CD4-positive, alpha-beta T cell (primary cell): ENCODE measurements at places on chromosomes 2 and 18. TPM values are rescaled to one million over a fixed set of nuclear protein-coding genes. Genes with fewer than 3 reads are reported as not detected.

The AMER3 gene
- not detected for total RNA-seq

The ZNF804A gene
- not detected for total RNA-seq

The SPDYA gene
- 12.7 TPM for total RNA-seq

The PLB1 gene
- total RNA-seq, result 1.6 TPM

The IL37 gene
- total RNA-seq, result not detected

The ABCG5 gene
- total RNA-seq, result not detected

The RNF138 gene
- 177 TPM for total RNA-seq

The CPLX4 gene
- not detected for total RNA-seq

The INPP5D gene
- 141 TPM for total RNA-seq

The GYPC gene
- total RNA-seq, result 157 TPM

The KCNG2 gene
- total RNA-seq, result not detected

The D2HGDH gene
- 30.6 TPM for total RNA-seq

The DUSP2 gene
- 728 TPM for total RNA-seq

The SLC39A10 gene
- 39.4 TPM for total RNA-seq

The CERKL gene
- not detected for total RNA-seq

The AGPS gene
- total RNA-seq, result 23.9 TPM

The KCNIP3 gene
- total RNA-seq, result not detected

The FBXO11 gene
- total RNA-seq, result 126 TPM

The RGPD8 gene
- 65.9 TPM for total RNA-seq

The SCN9A gene
- 0.14 TPM for total RNA-seq

The FTCDNL1 gene
- 1.3 TPM for total RNA-seq

The MEIS1 gene
- not detected for total RNA-seq

The GTF2A1L gene
- total RNA-seq, result not detected

The EML6 gene
- 0.34 TPM for total RNA-seq

The DTNA gene
- total RNA-seq, result not detected

The WNT10A gene
- 6.6 TPM for total RNA-seq

The RUFY4 gene
- total RNA-seq, result 0.85 TPM

The WNT6 gene
- not detected for total RNA-seq

The DNAJB2 gene
- total RNA-seq, result 151 TPM

The C2orf15 gene
- total RNA-seq, result 2.1 TPM

The REG3G gene
- total RNA-seq, result not detected

The PLCD4 gene
- total RNA-seq, result 0.25 TPM

The TSGA10 gene
- 11.0 TPM for total RNA-seq

The ASXL3 gene
- total RNA-seq, result not detected

The CCDC195 gene
- not detected for total RNA-seq

The TMEM182 gene
- total RNA-seq, result 2.0 TPM
